Heart left ventricle (tissue), 16 donors: ENCODE measurements at places on chromosomes 1 and 21.

GRCh38 chr1:58724483-58724882 lies 24.6 kb upstream of the MYSM1 start:
- no peak for DNase-seq
- no peaks in the 10 kb centered on the region for H3K36me3 ChIP-seq
- H3K27me3 ChIP-seq = no peaks in the 10 kb centered on the region
- no peak overlapping the region for H3K27ac ChIP-seq

- peaks cover 12% of the 10 kb centered on the region for H3K4me1 ChIP-seq
- no peaks in the 10 kb centered on the region for H3K27me3 ChIP-seq
- H3K36me3 ChIP-seq = no peaks in the 10 kb centered on the region
- no peak overlapping the region for H3K4me3 ChIP-seq
- DNase-seq = no peak
These were observed 112.9 kb downstream of the CDC7 start for GRCh38 chr1:91613595-91613994.

DNA sequence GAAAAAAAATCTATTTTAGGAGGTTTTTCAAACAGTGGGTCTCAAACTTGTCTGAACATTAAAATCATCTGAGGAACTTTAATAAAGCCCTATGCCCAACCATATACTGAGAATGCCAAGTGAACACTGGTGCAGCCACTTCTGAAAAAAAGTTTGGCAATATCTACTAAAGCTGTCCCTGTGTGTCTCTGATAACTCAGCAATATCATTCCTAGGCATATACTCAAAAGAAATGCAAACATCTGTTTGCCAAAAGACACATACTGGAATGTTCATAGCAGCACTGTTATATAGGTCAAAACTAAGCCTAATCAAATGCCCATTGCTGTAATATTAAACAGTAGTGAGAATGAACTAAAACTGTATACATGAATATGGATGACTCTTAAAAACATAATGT lies 74.2 kb upstream of the RGS4 start:
- H3K4me1 ChIP-seq = no peaks in the 10 kb centered on the region
- no peaks in the 10 kb centered on the region for H3K27me3 ChIP-seq
- DNase-seq = no peak
- no peak overlapping the region for H3K4me3 ChIP-seq
- no peak overlapping the region for H3K27ac ChIP-seq

GRCh38 chr1:63323865-63324778 lies 1.8 kb downstream of the FOXD3 start:
- no peak overlapping the region for H3K27ac ChIP-seq
- no peaks in the 10 kb centered on the region for H3K36me3 ChIP-seq
- H3K4me1 ChIP-seq = peaks cover 33% of the 10 kb centered on the region
- peaks cover 100% of the 10 kb centered on the region for H3K27me3 ChIP-seq
- DNase-seq = no peak

GRCh38 chr1:168360151-168361021 lies 79.7 kb downstream of the TBX19 start:
- no peak overlapping the region for H3K27ac ChIP-seq
- H3K27me3 ChIP-seq = no peaks in the 10 kb centered on the region
- DNase-seq = no peak
- H3K36me3 ChIP-seq = no peaks in the 10 kb centered on the region
- H3K4me1 ChIP-seq = peaks cover 13% of the 10 kb centered on the region

DNA sequence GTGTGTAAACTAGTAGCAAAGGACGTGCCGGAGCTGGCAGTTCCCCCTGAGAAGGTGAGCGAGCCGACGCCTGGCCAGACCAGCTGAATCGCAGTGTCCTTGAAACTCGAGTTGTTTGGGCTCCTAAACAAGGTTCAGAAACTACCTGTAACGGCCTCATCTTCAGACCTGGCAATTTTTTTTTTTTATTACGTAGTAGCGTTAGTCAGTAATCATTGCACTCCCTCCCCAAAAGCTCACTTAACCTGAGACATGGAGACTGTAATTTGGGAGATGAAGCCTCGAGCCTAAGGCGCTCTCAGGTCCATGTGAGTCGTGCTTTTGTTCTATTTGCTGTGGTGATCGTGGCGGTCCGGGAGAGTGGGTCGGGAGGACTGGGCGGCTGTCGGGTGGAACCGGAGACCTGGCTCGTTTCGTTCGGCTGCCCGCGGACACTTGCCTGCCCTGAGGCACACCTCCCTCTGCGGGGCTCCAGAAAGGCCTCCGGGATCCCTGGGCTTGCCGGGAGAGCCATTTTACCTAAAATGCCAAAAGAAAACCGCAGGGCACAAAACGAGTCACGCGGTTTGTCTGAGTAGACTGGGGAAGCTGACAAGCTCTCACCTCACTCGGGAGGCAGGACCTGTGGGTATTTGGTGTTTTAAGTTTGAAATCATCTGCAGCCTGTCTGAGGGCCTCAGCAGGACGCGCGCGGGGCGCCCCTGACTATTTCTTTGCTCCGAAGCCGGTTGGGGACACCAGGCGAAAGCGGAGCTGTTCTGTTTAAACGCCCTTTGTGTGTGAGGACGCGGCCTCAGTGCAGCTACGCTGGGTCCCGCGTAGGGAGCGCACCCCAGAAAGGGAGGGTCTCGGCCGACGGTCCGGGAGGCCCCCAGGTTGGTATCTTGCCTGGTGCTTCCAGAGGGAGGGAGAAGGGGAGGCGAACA lies 722 bp downstream of the LHX8 start:
- DNase-seq = no peak
- H3K27me3 ChIP-seq = peaks cover 53% of the 10 kb centered on the region
- H3K36me3 ChIP-seq = no peaks in the 10 kb centered on the region
- H3K4me3 ChIP-seq = peak overlapping the region; percentile 16
- peaks cover 18% of the 10 kb centered on the region for H3K4me1 ChIP-seq
- no peak overlapping the region for H3K27ac ChIP-seq

DNA sequence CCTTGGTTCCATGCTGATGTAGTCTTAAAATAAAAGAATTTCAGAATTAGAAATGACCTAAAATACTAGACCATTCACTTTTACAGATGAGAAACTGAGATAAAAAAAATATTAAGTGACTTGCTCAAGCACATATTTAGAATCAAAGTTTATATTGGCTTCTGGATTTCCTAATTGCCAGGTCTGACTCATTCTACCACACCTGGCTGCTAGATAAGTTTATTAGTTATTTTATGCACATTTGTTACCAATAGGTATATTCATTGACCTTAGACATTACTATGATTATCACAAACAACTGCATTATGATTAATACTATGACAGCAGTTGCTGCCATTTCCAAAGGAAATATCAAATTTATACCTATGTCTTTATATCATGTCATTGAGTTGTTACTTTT lies 497.5 kb downstream of the RWDD3 start:
- no peak overlapping the region for H3K27ac ChIP-seq
- H3K36me3 ChIP-seq = no peaks in the 10 kb centered on the region
- no peaks in the 10 kb centered on the region for H3K4me1 ChIP-seq
- H3K4me3 ChIP-seq = no peak overlapping the region

GRCh38 chr1:15968172-15968571 lies 7.7 kb downstream of the ZBTB17 start:
- H3K36me3 ChIP-seq = peaks cover 39% of the 10 kb centered on the region
- DNase-seq = no peak
- no peak overlapping the region for H3K4me3 ChIP-seq
- peaks cover 16% of the 10 kb centered on the region for H3K4me1 ChIP-seq
- no peak overlapping the region for H3K27ac ChIP-seq

DNA sequence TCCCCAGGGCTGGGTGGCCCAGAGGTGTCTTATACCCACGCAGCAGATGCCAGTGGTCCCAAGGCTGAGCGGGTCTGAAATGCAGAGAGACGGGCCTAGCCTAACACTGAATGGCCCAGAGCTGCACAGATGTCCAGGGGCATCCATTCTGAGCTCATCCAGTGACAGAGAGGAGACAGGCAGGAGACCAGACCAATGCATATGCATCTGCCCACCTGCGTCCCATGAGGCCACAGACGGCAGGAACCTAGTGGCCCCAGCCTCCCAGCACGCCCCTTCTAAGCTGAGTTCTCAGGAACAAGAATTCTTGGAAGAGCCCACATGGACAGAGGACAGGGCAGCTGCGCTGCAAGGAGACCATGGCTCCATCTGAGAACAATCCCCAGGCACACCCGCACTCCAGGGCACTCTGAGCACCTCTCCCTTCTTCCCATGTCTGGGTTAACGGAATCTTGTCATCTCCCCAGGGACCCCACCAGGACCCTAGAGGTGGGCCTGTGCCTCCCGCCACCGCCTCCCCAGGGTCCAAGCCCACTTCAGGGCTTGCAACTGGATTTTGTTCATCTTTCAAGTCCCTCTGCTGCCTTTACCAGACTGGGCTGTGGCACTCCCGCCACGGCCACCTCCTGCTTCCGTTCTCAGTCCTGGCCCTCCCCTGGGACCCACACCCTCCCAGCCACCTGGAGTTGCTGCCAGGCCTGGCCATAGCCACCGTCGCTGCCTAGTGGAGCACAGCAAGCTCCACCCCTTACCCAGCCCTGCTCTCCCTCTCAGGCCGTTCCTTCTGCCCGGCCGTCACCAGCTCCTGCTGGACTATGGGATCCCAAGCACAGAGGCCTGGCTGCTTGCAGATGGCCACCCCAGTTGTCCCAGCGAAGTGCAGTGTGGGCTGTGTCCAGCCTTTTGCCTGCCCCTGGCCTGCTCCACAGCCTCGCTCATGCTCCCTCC lies 3.3 kb downstream of the WNT3A start:
- no peaks in the 10 kb centered on the region for H3K4me1 ChIP-seq
- no peak for DNase-seq
- H3K36me3 ChIP-seq = no peaks in the 10 kb centered on the region
- H3K4me3 ChIP-seq = no peak overlapping the region

GRCh38 chr1:225329041-225329440 lies 98.8 kb downstream of the LBR start:
- H3K27me3 ChIP-seq = no peaks in the 10 kb centered on the region
- H3K27ac ChIP-seq = no peak overlapping the region
- no peaks in the 10 kb centered on the region for H3K4me1 ChIP-seq
- no peaks in the 10 kb centered on the region for H3K36me3 ChIP-seq

GRCh38 chr1:58922302-58923089 lies 138.6 kb upstream of the JUN start:
- no peaks in the 10 kb centered on the region for H3K36me3 ChIP-seq
- H3K4me3 ChIP-seq = no peak overlapping the region
- H3K4me1 ChIP-seq = peaks cover 10% of the 10 kb centered on the region
- no peaks in the 10 kb centered on the region for H3K27me3 ChIP-seq
- H3K27ac ChIP-seq = no peak overlapping the region

DNA sequence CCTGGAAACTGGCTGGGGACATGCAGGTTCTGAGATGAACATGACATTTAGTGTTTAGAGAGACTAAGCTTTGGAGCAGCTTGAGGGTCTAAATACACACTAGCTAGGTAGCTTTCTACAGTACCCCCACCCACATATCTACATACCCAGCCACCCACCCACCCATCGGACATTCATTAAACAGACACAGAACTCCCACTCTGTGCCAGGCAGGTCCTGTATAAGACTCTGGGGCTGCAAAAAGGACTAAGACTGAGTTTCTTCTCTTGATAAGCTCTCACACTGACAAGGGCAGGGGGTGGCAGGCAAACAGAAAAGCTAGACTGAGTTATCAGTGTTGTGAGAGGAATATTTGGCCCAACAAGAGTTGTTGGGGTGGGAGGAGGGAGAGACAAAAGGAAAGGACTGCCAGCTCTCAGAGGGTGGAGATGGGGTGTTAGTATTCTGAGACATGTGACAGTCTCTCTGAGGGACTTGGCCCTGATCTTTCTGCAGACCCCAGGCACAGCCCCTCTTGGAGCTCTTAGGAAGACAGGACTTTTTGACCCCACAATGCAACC lies 6.8 kb downstream of the MAP7D1 start:
- H3K4me3 ChIP-seq = peak overlapping the region; percentile 54
- peak overlapping the region; percentile 83 for H3K27ac ChIP-seq
- peaks cover 4% of the 10 kb centered on the region for H3K36me3 ChIP-seq
- peaks cover 33% of the 10 kb centered on the region for H3K4me1 ChIP-seq
- H3K27me3 ChIP-seq = no peaks in the 10 kb centered on the region

GRCh38 chr1:47962750-47963492 lies 34.3 kb downstream of the TRABD2B start:
- no peak overlapping the region for H3K4me3 ChIP-seq
- DNase-seq = no peak
- no peaks in the 10 kb centered on the region for H3K27me3 ChIP-seq
- H3K27ac ChIP-seq = no peak overlapping the region

- DNase-seq = no peak
- no peak overlapping the region for H3K4me3 ChIP-seq
- peaks cover 9% of the 10 kb centered on the region for H3K4me1 ChIP-seq
- H3K36me3 ChIP-seq = no peaks in the 10 kb centered on the region
- no peak overlapping the region for H3K27ac ChIP-seq
These were observed 86.1 kb downstream of the CDC14A start for GRCh38 chr1:100438375-100438774.

- peaks cover 23% of the 10 kb centered on the region for H3K4me1 ChIP-seq
- peak overlapping the region; percentile 33 for H3K4me3 ChIP-seq
- H3K36me3 ChIP-seq = no peaks in the 10 kb centered on the region
- DNase-seq = peak; percentile 79
- peak overlapping the region; percentile 70 for H3K27ac ChIP-seq
These were observed 43.7 kb downstream of the BACH1 start for GRCh38 chr21:29342363-29342957.

DNA sequence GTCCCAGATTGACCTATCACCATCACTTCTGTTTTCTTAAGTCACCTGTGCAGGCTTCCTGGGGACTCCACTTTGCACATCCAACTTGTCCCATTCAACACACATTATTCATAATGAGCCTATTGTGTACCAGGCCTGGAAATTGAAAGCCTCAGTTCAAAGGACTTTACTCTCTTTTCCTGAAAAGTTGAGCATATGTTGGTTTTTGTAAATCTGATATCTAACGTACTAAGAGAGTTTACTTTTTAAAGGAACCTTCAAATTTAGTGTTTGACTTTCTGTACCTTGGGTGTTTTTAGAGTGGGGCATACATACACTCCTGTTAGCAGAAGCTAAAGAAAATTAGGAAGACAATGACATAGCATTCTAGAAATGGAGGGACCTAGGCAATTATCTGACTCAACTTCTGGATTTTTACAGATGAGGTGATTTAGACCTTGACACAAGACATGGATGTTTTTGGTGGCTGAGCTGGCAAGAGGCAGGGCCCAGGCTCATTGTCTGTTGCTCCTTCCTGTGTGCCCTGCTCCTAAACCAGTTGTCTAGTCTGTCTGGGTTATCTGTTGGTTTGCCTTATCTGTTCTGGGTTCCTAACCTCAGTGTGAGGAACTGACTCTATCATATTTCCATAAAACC lies 336.5 kb downstream of the RPS6KC1 start:
- no peak for DNase-seq
- no peaks in the 10 kb centered on the region for H3K36me3 ChIP-seq
- no peak overlapping the region for H3K27ac ChIP-seq
- no peaks in the 10 kb centered on the region for H3K27me3 ChIP-seq
- H3K4me3 ChIP-seq = no peak overlapping the region

DNA sequence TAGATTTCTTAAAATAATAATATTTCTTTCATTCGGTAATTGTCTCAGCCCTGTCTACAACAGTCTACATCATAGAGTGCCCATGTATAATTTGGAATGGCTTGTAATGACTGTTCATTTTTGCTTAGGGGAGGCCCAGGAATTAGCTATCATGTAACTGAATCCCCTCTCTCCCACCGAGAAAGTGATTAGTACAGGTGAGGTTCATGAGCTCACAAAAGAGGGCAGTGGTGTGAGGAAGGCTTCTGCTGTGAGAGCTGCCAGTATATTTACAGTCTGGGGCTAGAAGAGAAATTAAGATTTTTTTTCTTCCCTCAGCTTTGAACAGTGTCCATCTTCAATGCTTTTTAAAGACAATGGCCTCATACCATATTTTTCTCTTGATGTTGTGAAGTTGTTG lies 340.7 kb downstream of the ADGRL2 start:
- H3K27me3 ChIP-seq = no peaks in the 10 kb centered on the region
- DNase-seq = no peak
- H3K4me1 ChIP-seq = no peaks in the 10 kb centered on the region
- H3K27ac ChIP-seq = no peak overlapping the region

- no peaks in the 10 kb centered on the region for H3K36me3 ChIP-seq
- H3K27me3 ChIP-seq = no peaks in the 10 kb centered on the region
- no peak for DNase-seq
- H3K27ac ChIP-seq = no peak overlapping the region
- H3K4me1 ChIP-seq = no peaks in the 10 kb centered on the region
- H3K4me3 ChIP-seq = no peak overlapping the region
These were observed 68.2 kb downstream of the PSMG1 start for GRCh38 chr21:39114871-39115575.
